ENCODE measurements at places on chromosomes 6 and 20.

- DNase-seq: no peak
Measured at GRCh38 chr20:34537651-34538050, 20.9 kb upstream of the MAP1LC3A start.

DNA sequence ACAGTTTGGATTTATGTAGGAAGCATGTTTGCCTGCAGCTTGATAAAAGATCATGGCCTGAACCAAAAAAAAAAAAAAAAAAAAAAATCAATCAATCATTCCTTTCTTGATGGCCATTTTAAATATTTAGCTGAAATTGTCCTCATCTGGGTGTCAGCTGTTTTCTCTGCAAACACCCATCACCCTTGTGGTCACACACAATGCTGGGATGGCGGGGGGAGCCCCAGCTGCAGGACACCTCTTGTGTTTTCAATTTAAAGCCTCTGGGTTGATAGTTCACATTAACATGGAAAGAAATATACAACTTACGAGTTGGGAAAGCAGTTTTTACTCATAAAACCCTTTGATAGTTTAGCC is 160.4 kb downstream of the ZFP64 start:
- DNase-seq: no peak

DNA sequence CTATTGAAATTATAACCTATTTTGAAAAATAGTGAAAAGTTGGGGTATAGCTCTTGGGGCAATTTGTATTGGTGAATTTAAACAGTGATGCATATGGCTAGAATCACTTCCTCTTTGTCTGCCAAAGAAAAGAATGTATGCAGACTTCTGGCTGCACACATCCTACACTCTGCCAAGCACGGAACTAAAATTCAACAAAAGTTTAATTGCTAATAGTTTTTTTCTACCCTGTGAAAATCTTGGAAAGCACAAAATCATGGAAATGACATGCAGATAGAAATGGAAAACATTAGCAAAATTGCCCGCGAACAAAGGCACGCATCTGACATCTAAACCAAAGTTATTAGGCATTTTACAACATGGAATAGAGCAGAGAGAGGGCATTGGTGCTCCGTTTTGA is 106.4 kb upstream of the PDE10A start:
- no peak for DNase-seq

- DNase-seq: peak; percentile 82
Measured at GRCh38 chr6:158770533-158771330, 48.4 kb downstream of the EZR start.

DNA sequence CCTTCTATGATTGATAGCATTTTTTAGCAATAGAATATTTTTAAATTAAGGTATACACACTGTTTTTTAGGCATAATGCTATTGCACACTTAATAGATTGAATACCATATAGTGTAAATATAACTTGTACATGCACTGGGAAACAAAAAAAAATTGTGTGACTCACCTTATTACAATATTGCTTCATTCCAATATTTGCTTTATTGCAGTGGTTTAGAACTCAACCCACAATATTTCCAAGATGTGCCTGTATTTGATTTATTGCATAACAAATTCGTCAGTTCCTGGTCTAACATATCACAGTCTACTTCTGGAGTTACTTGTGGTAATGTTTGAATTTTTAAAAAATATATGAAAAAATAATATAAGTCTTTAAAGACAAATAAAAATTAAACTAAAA is 41.9 kb upstream of the DEFB112 start:
- DNase-seq: no peak

- DNase-seq: no peak
Measured at GRCh38 chr6:136148051-136148450, 102.1 kb downstream of the MTFR2 start.

DNA sequence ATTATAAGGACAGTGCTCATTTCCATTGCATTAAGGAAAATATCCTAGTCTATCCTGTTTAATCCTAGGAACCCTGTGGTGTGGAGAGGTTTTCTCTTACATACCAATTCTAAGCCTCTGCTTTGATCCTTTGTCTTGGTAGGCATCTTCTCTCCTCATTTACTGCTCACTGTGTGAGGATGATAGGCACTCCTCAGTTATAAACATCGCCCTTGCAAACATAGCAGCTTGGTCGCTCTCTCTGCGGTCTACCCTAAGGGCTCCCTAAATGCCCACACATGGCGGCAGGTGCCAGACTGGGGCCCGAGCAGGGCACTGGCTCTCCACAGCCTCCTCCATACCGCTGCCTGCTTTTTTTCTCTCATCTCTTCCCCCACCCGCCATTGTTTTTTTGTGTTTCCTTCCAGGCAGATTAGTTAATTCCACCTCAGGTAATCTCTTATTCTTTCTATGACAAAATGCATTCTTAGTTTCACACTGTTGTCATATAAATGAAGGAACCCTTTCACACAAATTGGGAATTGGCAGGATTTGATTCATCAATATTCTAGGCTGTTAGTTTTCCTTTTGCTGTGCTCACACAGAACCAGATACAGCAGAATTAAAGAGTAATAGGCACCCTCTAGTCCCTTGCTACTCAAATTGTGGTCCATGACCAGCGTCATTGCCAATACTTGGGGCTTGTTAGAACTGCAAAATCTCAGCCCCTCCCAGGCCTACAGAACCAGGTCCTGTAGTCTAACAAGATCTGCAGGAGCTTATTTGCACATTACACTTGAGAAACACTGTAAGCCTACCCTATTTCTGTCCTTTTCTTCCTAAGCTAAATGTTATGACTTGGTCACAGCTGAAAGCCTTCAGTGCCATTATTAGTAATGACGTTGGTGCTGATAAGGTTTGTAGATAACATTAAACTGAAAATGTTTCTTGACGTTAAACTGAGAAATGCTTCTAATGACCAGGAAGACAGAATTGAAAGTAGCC is 36.3 kb downstream of the CARMIL1 start:
- no peak for DNase-seq

DNA sequence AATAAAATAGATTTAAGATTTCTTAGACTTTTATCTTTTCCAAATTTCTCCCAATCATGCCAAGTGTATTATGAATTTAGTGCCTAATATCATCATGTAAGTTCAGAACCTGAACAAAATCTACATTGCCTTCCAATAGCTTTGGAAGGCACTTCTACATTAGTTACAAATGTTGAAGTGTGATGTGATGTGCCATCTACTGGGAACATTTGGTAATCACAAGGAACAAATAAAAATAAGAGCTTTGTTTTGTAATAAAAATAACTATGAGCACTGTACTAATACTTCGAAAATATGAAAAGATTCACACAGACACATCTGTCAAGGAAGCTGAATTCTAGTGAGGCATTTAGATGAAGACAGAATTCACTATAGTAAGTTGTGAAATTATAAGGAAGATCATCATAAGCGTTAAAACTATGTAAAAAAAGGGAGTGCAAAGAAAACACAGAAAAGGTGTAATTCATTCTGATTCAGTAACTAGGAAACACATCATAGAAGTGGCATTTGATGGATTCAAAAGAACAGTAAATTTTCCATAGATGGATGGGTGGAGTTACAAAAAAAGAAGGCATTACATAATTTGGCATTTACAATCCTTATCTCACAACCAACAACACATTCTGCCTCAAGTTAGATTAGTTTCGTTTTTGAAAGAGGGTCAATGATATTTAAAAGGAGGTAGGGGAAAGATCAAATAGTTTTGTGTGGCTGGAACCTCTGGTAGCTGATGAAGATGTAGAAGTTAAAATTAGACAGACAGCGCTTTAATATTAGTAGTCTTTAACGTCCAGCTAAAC is 161.0 kb downstream of the ASCC3 start:
- DNase-seq: no peak

- no peak for DNase-seq
Measured at GRCh38 chr20:62002882-62003480, 62.7 kb downstream of the TAF4 start.

DNA sequence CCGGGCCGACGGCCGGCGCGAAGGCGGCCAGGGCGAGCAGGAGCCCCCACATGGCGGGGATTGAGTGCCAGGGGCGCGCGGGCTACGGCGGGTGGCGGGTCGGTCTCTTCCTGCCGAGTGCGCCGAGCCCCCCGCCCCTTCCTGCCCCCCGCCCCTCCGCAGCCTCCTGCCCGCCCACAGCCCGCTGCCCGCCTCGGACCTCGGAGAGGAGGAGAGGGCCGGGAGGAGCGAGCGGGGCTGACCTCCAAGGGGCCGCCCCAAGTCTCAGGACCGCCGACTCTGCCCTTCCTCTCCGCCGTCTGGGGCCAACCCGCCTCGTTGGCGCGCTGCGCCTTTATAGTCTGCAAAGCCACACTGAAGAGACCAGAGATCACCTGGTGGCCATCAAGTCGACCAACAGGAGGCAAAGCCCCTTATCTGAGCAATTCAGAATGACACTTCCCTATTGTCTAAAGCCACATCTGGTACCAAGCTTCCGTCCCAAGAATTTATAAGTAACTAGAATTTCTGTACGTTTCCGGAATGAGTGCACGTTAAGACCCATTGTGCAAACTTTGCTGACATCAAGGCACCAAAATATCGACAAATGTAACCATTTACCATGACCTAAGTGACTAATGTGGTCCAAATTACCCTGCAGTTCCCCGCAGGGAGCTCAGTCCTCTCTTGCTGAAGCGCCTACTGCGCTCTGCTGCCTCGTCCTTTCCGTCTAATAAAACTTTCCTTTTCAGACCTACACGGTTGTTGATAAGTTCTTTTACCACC is at the start of gene CPXM1:
CPXM1 (minus strand) TSS at position 107 of the 765 bp plus-strand sequence; CDS start at position 52, 55 bp downstream.
- DNase-seq: peak; percentile 42

DNA sequence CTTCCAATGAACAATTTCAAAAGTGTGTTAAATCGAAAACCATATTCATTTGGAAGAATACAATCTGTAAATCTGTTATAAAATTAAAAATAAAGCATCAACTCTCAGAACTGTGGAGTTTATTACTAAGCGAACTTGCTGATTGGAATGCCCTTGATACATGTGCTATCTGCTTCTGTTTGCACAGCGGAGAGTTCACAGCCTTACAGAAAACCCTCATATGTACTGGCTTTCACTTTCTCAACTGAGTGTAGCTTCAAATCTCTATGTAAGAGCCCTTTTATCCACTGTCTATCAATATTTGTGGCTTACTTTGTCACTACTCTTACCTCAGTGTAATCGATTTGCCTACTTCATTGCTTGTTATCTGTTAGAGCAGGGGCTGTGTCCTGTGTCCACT is 447.4 kb downstream of the C6orf118 start:
- no peak for DNase-seq

DNA sequence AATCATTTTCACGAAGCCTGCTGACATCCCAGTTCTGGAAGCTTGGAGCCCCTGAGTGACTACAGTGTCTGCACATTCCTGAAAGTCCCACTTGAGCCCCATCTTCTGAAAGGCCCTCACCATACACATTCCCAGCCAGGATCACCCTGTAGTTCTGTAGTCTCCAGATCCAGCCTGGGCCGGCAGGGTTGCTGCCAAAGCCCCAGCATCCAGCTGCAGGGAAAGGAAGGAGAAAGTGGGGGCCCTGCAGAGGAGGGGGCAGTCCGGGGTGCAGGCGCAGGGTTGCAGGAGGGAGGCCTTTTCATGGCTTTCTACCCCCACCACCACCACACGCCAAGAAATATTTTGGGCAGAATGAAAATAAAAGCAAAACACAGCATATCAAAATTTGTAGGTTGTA is 26.0 kb downstream of the MDFI start:
- no peak for DNase-seq

- no peak for DNase-seq
Measured at GRCh38 chr20:59666586-59666985, 62.2 kb downstream of the PHACTR3 start.

DNA sequence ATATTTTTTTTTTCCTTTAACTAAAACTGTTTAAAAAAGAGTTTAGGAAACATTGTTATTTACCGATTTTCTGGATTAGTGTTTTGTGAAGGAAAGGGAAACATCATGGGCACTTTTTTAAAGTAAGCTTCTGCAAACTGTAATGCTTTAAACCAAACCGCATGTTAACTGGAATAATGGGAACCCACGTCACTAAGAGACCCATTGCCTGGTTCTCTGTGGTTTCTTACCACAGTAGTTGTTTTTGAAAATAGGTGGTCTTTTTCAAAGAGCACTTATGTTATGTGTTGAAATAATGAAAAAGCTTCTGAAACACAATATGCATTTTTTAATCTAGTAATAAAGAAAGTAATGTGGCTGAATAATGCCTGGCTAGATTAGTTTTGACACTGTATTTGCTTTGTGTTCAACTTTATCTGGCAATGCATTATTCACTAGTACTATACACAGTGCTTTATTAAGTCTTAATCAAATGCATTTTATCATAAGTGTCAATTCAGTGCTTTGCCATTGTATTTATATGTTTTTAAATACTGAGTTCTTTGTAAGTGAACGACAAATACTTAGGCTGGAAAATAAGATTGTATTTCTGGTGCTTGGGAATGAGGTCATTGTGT is 754.1 kb upstream of the FLRT3 start:
- no peak for DNase-seq

DNA sequence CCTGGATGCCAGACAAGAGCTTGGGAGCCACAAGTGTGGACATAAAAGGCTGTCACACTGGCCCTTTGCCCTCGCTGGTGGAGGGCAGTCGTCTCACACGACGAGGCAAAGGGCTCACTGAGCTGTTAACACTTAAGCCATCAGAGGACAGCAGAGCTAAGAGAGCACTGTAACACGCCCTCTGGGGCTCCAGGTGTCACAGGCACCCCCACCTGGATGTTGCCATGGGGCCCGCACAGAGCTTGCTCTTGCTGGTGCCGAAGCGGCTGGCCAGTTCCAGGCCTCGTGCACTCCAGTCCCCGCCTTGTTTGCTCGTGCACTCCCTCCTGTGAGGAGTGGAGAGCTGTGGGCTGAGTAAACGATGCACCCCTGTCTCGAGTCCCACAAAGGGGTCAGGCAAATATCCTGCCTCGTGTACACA is 37.4 kb downstream of the SLC35D3 start:
- peak; percentile 37 for DNase-seq

DNA sequence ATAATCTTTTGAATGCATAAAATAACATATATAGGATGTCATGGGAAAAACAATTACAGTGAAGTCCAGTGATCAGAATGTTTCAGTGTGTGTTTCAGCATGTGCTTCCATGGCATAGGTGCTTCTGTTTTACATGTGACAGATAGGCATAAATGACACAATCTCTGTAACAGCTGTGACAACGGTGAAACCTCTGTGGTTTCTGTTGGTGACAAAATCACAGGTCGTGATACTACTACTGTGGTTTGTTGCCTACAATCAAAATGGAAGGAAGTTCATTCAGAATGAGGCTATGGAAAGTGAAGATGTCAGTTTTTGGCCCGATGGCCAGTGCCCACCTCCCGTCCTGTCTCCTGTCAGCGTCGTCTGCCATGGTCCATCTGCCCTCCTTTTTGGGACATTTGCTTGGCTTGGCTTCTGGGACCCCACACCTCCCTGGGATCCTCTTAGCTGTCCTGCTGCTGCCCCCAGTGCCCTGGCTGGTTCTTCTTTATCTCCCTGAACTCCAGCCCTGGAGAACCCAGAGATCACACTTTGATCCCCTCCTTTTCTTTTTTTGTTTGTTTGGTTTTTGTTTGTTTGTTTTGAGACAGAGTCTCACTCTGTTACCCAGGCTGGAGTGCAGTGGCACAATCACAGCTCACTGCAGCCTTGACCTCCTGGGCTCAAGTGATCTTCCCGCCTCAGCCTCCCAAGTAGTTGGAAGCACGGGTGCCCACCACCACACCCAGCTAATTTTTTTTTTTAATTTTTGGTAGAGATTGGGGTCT is 79.3 kb upstream of the NAA20 start:
- no peak for DNase-seq

- DNase-seq: no peak
Measured at GRCh38 chr20:41669708-41670263, 51.6 kb upstream of the CHD6 start.

Measured in left ventricle myocardium superior (tissue), 1 donor.